ENCODE measurements at places on chromosomes 12 and 14.

DNA sequence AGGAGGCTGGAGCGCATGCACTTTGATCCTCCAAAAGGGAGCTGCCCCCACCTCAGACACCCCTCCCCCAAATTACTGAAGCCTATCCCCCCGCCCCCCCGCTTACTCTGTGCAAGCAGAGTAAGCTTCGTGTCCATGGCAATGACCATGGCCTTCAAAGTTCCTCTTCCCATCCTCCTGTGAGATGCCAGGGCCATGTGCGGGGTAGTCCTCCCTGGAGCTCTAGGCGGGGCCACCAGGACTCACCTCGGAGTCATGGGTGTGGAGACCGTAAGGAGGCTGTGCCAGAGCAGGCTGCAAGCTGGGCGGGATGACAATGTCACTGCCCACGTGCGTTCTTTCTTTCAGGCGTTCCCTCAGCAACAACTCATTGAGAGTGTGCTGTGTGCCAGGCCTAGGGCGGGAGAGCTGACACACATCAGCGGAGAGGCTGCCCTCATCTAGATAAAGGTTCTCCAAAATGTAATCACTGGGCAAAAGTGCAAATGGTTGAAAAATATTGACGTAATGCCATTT lies 66.8 kb downstream of the C14orf132 start:
- DNase-seq: peak; percentile 62

- DNase-seq: no peak
Observed at GRCh38 chr12:11508699-11509098, 113.3 kb upstream of the PRB2 start.

DNA sequence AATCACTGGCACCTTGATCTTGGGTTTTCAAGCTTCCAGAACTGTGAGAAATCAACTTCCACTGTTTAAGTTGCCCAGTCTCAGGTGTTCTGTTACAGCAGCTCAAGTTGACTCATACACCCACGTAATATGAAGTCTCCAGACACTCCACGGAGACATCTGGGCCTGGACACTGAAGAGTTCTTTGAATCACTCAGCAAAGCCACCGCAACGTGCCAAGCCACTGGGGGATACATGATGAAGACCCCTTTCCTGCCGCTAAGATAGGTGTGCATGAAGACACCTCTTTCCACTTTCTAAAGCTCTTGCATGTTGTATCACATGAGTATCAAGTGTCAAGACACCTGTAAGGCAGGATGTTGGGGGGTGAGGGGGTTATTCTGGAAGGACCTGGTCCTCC lies 311.7 kb upstream of the RTL1 start:
- DNase-seq: no peak

DNA sequence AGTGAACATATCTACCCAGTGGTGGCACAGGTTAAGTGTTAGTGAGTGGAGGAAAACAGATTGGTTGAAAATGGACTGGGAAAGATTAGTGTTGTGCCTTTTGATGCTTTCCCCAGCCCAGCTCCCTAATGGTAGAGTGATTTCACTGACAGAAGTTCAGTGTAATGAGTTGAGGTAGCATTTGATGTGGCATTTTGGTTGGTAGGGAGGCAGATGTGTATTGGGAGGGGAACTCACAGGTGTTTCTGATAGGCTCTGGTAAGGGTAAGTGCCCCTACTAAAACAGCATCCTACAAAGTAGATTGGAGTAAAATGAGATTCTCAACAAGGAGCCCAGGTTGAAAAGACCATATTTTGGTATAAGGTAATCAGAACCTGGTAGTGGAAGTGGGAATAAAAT lies 4.2 kb downstream of the TBK1 start:
- no peak for DNase-seq

DNA sequence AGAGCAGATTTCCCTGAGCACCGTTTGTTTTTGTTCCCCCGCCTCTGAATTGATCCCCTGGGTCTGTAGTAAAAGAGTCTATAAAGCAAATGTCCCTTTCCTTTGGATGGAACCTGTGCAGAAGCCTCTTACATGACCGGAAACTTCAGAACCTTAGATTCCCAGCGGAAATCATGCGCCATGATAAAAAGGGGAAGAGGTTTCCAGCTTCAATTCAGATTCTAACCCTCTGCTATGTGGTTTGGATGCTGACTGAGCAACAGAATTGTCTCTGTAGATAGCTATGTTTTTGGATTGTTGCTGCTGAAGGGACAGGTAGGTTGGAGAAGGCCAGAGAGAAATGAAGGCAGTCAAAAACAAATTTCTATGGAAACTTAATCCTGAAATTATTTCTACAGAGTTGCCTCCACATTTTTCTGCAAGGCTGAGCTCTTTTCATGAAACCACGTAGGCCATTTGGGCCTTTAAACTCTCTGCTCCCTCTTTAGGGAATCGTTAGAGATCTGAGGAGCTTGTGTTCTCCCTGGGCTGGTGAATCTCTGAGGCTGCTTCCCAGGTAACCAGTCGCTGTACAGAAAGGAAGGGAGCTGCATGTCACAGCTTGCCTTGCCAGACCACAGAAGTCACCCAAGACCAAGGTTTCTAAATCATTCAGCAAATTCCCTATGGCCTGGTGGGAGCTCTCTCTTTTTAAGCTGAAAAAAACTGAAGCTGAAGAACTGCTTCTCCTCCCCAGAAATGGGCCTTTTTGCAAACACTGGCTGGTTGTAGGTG lies 28.7 kb upstream of the OR10P1 start:
- no peak for DNase-seq

DNA sequence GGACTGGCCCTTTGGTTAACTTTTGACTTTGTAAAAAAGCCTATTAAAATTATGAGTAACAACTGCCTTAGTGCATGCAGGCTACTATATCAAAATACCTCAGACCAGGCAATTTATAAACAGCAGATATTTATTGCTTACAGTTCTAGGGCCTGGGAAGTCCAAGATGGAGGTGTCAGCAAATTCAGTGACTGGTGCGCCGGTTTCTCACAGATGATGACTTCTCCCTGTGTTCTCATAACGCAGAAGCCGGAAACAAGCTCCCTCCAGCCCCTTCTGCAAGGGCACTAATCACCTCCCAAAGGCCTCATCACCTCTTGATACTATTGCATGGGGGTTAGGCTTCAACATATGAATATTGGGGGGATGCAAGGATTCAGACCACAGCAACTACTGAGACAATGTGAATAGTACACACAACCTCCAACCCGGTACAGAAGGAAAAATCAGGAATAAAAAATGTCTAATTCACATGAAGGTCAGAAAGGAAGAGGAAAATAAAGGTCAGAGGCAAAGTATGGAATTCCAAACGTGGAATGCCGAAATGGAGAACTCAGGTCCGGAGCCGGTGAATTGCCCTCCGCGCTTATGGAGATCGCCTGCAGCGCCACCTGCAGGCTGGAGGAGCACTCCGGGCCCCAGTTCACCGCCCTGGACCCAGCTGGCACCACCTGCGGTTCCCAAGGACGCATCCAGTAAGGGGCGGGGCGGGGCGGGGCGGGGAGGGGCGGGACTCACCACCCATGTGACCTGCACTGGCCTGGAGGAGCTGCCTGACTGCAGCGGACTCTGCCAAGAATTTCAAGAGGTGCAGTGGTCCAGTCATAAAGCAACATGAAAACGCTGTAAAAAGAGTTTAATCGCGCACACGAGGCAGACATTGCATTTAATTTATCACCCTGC lies 203.4 kb downstream of the KIF26A start:
- DNase-seq: peak; percentile 86

GRCh38 chr14:30525833-30526232 lies 33.1 kb upstream of the G2E3 start:
- DNase-seq: no peak

DNA sequence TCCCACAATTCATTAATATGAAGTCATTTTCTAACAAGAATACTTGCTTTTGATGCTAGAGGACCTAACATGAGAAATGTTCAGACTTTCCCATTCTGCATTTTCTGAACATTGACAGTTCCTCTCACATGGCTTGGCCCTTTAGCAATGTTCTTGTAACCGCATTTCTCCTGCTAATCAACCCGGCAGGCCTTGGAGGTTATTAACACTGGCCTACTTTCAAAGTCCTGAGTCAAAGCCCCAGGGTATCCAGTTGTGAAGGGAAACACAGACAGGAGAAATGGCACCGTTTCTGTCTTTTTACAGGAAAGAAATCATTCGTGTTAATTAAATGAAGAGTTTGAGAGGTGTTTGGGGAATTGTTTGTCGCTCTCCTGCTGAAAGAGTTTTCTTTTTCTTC lies 446.5 kb upstream of the MIS18BP1 start:
- no peak for DNase-seq

- no peak for DNase-seq
Observed at GRCh38 chr12:49872381-49872780, 29.5 kb upstream of the BCDIN3D start.

DNA sequence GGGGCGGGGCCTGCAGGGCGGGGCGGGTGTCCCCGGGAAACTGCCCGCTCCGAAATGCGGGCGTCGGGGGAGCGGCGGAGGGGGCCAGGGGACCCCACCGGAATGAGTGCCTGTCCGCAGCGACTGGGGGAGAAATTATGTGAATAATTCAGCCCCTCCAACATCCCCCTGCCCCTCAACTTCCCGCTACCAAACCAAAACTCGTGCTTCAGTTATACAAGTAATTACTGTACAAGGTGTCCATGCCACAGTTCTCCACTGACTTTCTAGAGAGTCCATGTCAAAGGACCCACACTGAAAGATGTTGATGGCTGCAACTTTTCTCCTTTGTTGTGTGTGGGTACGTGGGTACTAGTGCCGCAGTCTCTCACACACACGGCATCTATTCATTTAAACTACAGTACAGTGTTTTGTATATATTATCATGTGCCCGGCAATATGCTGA lies 414 bp upstream of the CDK17 start:
- no peak for DNase-seq

- no peak for DNase-seq
Observed at GRCh38 chr12:124093297-124093696, 120.3 kb downstream of the ZNF664 start.

GRCh38 chr14:52314595-52315354 lies 663 bp downstream of the PTGER2 start:
- no peak for DNase-seq

DNA sequence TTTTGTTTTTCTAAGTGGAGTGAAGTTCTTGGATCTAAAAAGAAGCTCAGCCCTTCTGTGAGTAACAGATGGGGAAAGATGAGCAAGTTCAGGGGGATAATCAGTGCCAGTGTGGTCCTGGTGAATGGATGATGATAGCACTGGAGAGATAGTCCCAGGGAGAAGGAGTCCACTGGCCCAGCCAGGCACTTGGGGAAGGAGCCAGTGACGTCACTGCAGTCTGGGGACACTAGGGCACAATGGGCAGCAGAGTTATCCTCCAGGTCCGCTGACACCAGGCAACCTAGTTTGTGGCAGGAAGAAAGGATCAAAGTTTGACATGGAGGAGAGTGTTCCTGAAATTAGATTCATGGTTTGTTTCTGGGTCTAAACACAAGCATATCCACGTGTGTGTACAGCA lies 101.5 kb downstream of the NTF3 start:
- no peak for DNase-seq

DNA sequence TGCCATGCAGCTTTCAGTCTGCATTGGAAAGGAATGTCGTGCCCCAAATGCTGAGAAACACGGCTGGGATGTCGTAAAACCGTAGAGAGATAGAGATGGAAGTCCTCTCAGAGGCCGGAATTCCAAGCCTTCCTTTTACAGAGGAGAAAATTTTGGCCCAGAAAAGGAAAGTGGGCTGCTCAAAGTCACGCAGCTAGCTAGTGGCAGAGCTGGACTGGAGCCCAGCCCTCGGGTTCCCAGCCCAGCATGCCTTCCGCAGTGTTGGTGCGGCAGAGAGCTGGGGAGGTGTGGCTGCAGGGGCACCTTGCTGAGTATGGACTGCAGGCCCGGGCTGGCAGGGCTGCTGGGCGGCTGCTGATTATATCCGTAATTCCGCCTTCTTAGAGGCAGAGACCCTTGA lies 50.3 kb downstream of the KCNA1 start:
- no peak for DNase-seq

DNA sequence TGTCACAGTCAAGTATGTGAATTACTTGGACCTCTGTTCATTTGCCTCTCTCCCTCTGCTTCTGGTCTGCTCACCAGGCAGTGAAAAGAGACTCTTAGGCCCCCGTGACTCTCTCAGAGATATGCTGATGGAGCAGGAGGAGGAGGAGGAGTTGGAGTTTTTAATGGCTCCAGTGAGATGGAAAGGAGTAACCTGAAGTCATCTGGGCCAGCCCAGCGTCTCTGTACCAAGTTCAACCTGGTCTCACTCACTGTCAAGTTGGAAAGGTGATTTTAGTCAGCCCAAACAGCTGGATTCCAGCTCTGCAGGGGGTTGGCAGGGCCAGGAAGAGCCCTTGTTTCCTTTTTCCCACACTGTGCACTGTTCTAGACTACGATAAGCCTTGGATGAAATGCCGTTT lies 48.6 kb downstream of the SH2B3 start:
- DNase-seq: no peak

DNA sequence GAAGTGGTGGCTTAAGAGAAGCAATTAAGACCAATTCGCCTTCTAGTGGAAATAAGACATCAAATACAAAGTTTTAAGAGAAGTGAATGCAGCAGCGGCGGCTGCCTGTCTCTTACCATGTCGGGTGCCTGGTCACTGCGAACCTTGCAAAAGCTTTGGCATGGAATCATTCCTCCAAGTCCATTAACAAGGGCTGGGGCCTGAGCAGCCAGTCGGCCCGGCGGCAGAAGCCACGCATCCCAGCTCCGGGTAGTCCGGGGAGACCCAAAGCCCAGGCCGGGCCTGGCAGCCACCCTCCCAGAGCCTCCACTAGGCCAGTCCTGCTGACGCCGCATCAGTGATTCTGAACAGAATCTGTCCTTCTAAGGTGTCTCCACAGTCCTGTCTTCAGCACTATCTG lies 321.0 kb downstream of the TMEM121 start:
- DNase-seq: no peak

DNA sequence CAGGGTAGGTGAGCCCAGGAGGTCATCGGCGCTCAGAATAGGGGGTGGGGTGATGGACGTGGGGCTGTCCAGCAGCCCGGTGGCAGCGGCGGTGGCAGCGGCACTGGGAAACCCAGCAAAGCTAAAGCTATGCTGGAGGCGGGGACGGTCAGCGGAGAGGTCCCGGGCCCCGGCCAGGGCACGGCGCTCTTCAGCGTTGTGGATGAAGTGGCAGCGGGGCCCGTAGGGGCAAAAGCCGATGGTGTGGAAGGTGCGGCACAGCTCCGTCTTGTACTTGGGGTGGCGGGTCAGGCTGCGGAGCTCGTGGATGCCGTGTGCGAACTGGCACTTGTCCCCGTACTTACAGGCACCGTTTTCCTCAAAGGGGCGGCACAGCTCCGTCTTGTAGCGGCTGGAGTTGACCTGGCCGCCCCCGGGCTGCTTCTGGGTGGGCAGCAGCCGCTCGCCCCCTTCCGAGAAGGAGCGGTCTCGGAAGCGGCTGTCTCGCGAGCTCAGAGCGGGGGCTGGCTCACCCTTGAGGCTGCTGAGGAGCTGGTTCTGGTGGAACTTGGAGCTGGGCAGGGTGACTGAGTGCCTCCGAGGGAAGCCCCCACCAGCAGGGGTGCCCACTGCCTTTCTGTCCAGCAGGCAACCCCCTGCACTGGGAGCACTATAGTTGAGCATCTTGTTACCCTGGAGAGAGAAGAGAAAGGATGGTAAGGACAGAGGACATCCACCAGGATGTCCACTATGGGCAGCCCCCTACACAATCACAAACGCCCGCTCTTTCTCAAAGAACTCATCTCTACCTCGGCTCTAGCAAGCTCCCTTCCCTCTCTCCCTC lies 2.8 kb downstream of the ZFP36L1 start:
- DNase-seq: no peak
